ENCODE measurements at places on chromosomes 2 and 18. TPM values are rescaled to one million over a fixed set of nuclear protein-coding genes. Genes with fewer than 3 reads are reported as not detected.

STEAP3 gene
- total RNA-seq = 12.4 TPM

DNA sequence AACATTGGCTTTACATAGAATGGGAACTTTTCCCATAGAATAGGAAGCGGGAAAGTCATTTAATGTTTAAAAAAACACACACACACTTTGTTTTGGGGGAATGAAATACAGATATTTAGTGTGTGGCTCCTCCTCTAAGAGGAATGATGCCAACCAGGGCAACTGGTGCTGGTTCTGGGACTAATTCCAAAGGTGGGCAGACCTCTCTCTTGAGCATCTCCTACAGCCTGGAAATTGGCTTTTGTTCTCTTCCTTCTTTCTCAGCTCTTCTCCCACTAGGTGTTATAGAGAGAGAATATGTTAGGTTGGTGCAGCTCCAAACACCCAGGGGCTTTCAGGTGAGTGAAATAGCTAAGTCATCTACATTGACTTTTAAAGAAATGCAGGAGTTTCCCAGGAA, 190.1 kb downstream of the RAD51AP2 start:
- no peaks in the 10 kb centered on the region for H3K36me3 ChIP-seq
- no peak overlapping the region for H3K4me3 ChIP-seq

MYO7B gene
- not detected for total RNA-seq

G6PC2 gene
- total RNA-seq = not detected

- no peak overlapping the region for H3K4me3 ChIP-seq
- no peak overlapping the region for H3K27ac ChIP-seq
- no peaks in the 10 kb centered on the region for H3K36me3 ChIP-seq
Measured at GRCh38 chr18:77376043-77376732, 126.5 kb downstream of the GALR1 start.
